H9 (cell line): ENCODE measurements at places on chromosomes 5 and 9. TPM values are rescaled to one million over a fixed set of nuclear protein-coding genes. Genes with fewer than 3 reads are reported as not detected.

- no peaks in the 10 kb centered on the region for H3K27me3 ChIP-seq
- 0 out of 2 replicates have a peak, but pooled peaks cover 5% of the 10 kb centered on the region for H3K4me1 ChIP-seq
- no peaks in the 10 kb centered on the region for H3K36me3 ChIP-seq
Measured at GRCh38 chr5:98940581-98940980, 11.8 kb upstream of the CHD1 start.

DNA sequence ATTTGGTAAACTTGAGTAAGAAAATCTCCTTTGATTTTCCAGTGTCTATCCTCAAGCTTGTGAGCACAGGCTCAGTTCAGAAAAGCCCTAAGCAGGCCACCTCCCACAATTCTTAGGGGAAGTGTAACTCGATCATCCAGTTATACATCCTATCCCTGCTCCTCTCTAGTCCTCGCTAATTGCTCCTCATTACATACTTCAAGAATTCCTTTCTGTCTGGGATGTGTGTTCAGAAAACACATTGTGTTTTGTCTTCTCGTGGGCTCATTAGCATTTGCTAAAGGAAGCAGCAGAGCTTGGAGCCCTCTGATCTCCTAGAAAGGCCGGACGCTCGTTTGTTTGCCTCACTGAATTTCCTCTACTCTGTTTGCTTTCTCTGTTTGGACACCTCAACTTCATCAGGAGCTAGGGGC is 268.2 kb upstream of the RFX3 start:
- H3K4me3 ChIP-seq: no peak overlapping the region
- no peaks in the 10 kb centered on the region for H3K36me3 ChIP-seq
- no peaks in the 10 kb centered on the region for H3K4me1 ChIP-seq
- no peaks in the 10 kb centered on the region for H3K27me3 ChIP-seq
- H3K27ac ChIP-seq: no peak overlapping the region
- no peak for DNase-seq

DNA sequence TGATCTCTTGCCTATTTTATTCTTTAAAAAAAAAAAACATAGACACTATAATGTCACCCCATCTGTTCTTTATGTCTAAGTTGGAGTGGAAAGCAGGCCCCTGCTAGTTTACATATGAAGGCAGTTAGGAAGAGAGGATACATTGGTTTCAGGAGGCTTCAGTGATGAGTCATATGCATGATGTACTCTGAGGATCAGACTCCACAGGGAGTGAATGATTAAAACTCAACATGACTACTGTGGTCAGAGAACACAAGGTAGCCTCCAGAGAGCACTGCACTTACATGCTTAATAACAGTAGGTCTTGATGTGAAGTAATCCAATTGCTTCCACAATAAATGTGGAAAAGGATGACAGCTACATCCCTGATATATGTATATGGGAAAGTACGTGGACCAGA is 22.7 kb upstream of the FSTL4 start:
- H3K27me3 ChIP-seq: no peaks in the 10 kb centered on the region; the same call in 1 of the 2 replicates
- no peak overlapping the region for H3K27ac ChIP-seq
- no peak for DNase-seq
- H3K36me3 ChIP-seq: no peaks in the 10 kb centered on the region

DNA sequence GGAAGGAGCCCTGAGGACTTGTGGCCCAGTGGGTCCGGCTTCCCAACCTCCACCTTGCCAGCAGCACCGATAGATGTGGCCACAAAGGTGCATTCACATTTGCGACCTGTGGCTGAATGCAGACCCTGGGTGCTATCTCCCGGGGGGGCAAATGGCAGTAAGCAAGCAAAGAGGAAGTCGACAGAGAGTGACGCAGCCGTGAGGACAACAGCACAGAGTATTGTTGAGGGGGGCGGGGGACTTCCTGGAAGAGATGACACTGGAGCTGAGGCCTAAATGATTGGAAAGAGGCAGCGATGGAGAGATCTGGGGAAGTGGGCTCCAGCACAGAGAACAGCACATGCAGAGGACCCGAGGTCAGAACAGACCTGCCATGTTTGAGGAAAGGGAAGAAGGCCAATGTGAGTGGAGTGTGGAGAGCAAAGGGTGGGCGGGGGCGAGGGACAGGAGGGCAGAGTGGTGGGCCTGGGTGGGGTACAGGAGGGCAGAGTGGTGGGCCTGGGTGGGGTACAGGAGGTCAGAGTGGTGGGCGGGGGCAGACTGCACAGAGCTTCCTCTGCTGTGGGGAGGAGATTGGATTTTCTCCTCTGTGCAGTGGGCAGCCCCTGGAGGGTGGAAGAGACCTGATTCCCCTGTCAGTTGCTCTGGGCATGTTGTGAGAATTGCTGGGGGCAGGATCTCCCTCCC is 42.6 kb downstream of the ADAMTS2 start:
- H3K27me3 ChIP-seq: no peaks in the 10 kb centered on the region
- H3K36me3 ChIP-seq: no peaks in the 10 kb centered on the region
- H3K4me3 ChIP-seq: no peak overlapping the region
- no peak overlapping the region for H3K27ac ChIP-seq
- no peak for DNase-seq
- no peaks in the 10 kb centered on the region for H3K4me1 ChIP-seq

DNA sequence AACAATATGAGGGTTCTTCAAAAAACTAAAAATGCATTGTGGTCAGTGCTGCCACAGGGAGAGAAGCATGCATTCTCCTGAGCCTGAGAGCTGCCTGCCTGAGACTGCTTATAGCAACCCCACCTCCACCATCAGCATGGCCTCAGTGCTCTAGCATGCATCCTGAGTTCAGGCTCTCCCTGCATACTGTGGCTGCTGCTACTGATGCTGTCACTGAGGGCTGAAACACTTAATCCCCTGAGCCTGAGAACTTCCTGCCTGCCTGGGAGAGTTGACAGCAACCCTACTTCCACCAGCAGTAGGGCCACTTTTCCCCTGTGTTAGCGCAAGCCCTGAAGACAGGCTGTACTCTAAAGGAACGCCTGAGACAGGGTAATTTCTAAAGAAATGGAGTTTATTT is 206.0 kb downstream of the FBXO4 start:
- no peaks in the 10 kb centered on the region for H3K4me1 ChIP-seq
- H3K27ac ChIP-seq: no peak overlapping the region
- DNase-seq: no peak
- H3K36me3 ChIP-seq: no peaks in the 10 kb centered on the region

GRCh38 chr9:121577166-121577565 is 74.3 kb upstream of the DAB2IP start:
- no peak for DNase-seq
- no peaks in the 10 kb centered on the region for H3K36me3 ChIP-seq
- H3K27me3 ChIP-seq: no peaks in the 10 kb centered on the region
- no peak overlapping the region for H3K27ac ChIP-seq

- no peaks in the 10 kb centered on the region for H3K36me3 ChIP-seq
- H3K27me3 ChIP-seq: no peaks in the 10 kb centered on the region
- H3K27ac ChIP-seq: no peak overlapping the region
Measured at GRCh38 chr5:107855171-107855570, 184.4 kb upstream of the EFNA5 start.

The HCN1 gene
- 2.9 and 4.6 TPM in 2 replicates for total RNA-seq

The SLIT3 gene
- total RNA-seq: 0.75 and 0.92 TPM in 2 replicates

The PPP3R2 gene
- not detected in 2 replicates for total RNA-seq

The OR13J1 gene
- total RNA-seq: not detected in 2 replicates

The PHYHD1 gene
- 18.0 and 22.2 TPM in 2 replicates for total RNA-seq
